ENCODE measurements at places on chromosomes 11 and 22. TPM values are rescaled to one million over a fixed set of nuclear protein-coding genes. Genes with fewer than 3 reads are reported as not detected.

The MIAT gene
- total RNA-seq = 0.10 TPM

The VPS11 gene
- 25.2 TPM for total RNA-seq

The MMP8 gene
- total RNA-seq = not detected

The CBX7 gene
- 7.4 TPM for total RNA-seq

The KIRREL3 gene
- not detected for total RNA-seq

The RAPSN gene
- total RNA-seq = not detected

The KCTD14 gene
- 0.54 TPM for total RNA-seq

The MLC1 gene
- total RNA-seq = 0.54 TPM

The SCGB2A2 gene
- not detected for total RNA-seq

The RAB39A gene
- not detected for total RNA-seq

The OSBP2 gene
- 0.81 TPM for total RNA-seq

The TPCN2 gene
- 8.1 TPM for total RNA-seq

The OR4D6 gene
- total RNA-seq = not detected

The DEFB131B gene
- total RNA-seq = not detected

The C1QTNF4 gene
- total RNA-seq = 0.20 TPM

The OR2AT4 gene
- not detected for total RNA-seq

The KRTAP5-2 gene
- total RNA-seq = not detected

The TUB gene
- total RNA-seq = 7.6 TPM

The LIF gene
- total RNA-seq = 0.54 TPM

The SMCO4 gene
- total RNA-seq = 10.8 TPM

The MRGPRF gene
- total RNA-seq = 15.2 TPM

The OR51B2 gene
- total RNA-seq = not detected

The PHF21A gene
- 29.1 TPM for total RNA-seq

The OR51I1 gene
- total RNA-seq = not detected

The OR6A2 gene
- not detected for total RNA-seq

The OR2D2 gene
- total RNA-seq = not detected

The TBX10 gene
- not detected for total RNA-seq

The OR56A4 gene
- not detected for total RNA-seq

The MIOX gene
- not detected for total RNA-seq

The SMTNL1 gene
- total RNA-seq = not detected

The SLC1A2 gene
- total RNA-seq = 1.7 TPM

The DBX1 gene
- not detected for total RNA-seq

The RFPL3 gene
- total RNA-seq = not detected

The C22orf42 gene
- not detected for total RNA-seq

The OR8B8 gene
- not detected for total RNA-seq

The TRIM29 gene
- not detected for total RNA-seq

The TTLL12 gene
- total RNA-seq = 36.1 TPM

The INS gene
- not detected for total RNA-seq

The OLFML1 gene
- total RNA-seq = 24.4 TPM

The MFRP gene
- 0.12 TPM for total RNA-seq

The FGF3 gene
- total RNA-seq = not detected

The MAPK8IP2 gene
- 0.50 TPM for total RNA-seq

The ZP1 gene
- 1.9 TPM for total RNA-seq

The MUC5AC gene
- not detected for total RNA-seq

The GLYATL1B gene
- total RNA-seq = not detected

The CASP5 gene
- not detected for total RNA-seq

The CXCR5 gene
- not detected for total RNA-seq

The QSER1 gene
- total RNA-seq = 18.1 TPM

Data from cardiac ventricle fibroblast (primary cell).